Activated CD8-positive, alpha-beta T cell treated with anti-CD3 and anti-CD28 coated beads for 36 hours (primary cell): ENCODE measurements at places on chromosomes 16 and 17.

GRCh38 chr16:48846277-48846676, 236.3 kb upstream of the N4BP1 start:
- no peak for DNase-seq

DNA sequence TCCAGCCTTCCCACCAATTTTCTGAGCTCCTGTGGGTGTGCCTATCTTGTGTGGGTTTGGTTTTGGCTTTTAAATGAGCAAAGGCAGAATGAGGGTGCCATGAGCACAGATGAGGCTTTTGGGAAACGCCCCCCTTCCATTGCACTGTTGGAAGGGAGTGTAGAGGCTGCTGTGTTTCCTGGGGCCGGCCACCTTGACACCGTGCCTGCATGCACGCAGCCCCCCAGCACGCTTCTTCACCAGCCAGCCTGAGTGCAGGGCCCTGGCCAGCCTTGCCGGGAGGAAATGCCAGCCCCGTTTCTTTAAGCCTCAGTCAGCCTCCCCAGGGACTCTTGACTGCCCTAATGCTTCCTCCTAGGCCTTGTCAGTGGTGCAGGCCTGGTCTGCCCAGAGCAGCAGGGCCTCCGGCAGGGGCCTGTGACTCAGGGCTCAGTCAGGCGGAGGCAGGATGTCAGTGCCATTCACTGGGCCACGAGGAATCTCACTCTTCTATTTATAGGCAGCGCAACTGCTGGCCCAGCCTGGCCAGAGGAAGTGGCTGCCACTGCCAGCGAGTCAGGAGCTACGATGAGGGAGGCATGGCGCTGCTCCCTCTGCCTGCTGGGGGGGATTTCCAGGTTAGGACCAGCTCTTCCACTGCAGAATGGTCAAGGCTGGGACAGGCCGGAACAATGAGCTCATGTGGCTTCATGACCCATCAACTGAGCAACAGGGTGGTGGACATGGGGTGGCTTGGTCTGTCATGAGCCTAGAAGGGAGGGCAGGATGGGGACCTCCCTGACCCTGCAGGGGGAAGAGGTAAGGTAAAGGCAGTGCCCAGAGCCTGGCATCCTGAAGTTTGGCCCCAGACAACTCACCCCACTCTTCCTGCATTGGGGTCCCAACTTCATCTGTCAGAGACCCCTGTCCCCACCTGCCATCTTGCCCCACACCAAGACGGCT, 205.2 kb downstream of the RAB11FIP4 start:
- DNase-seq: peak; percentile 42

DNA sequence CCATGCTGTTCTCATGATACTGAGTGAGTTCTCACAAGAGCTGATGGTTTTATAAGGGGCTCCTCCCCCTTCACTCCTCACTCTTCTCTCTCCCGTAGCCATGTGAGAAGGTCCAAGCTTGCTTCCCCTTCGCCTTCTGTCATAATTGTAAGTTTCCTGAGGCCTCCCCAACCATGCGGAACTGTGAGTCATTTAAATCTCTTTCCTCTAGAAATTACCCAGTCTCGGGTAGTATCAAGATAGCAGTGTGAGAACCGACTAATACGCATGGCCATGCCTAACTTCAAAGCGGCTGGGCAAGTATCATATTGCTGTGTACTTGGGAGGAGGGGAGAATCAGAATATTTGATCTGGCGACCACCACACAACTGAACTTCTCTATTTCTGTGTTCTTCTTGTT, 88.3 kb downstream of the PRKCB start:
- peak; percentile 26 for DNase-seq

DNA sequence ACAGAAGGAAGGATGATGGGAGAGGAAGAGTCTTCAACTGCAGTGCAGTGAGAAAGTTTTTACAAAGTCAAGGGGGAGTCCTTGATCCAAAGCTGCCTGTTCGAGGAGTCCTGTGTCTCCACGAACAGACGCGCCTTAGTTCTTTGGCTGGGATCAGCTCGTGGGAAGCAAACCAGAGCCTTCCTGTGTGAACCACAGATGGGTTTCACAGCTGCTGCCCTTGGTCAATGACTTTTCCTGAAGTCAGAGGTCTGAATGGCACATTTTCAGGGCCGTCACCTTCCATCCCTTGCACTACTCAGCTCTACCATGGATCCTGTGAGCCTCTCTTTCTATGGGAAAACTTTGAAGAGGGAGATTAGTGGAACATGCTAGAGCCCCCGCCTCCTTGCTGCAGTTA, 4.2 kb upstream of the SBK1 start:
- DNase-seq: no peak

DNA sequence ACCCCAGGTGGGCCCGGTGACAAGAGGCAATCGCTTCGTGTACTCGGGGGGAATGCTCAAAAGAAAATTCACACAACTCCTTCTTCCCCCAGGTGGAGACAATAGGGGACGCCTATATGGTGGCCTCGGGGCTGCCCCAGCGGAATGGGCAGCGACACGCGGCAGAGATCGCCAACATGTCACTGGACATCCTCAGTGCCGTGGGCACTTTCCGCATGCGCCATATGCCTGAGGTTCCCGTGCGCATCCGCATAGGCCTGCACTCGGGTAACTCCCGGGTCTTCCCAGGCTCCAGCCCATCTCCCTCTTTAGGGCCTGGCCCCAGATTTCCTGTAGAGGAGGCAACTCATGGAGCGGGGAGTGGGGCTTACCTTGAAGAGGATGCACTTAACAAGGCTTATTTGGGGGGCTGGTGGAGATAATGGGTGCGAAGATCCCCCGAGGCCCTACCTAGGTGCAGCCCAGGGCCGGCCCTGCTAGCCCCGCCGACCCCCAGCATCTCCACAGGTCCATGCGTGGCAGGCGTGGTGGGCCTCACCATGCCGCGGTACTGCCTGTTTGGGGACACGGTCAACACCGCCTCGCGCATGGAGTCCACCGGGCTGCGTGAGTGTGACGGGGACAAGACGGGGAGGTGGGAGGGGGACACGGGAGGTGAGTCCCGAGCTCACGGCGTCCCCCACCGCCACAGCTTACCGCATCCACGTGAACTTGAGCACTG, 13.0 kb downstream of the GUCY2D start:
- DNase-seq: no peak

DNA sequence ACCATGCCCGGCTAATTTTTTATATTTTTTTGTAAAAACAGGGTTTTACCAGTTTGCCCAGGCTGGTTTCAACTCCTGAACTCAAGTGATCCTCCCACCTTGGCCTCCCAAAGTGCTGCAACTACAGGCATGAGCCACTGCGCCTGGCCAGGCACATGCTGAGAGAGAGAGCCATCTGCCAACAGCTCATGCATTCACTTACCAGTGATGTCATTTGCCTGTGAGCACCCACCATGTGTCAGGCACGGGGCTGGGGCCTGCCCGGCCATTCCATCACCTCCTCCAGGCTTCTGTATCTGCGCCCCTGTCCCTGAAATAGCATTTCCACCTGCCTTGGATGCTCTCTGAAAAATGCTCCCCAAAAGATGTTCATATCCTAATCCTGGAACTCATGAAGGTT, 43.6 kb upstream of the PEMT start:
- DNase-seq: no peak

GRCh38 chr16:66928702-66929388, 3.5 kb upstream of the RRAD start:
- DNase-seq: peak; percentile 71

GRCh38 chr16:12095275-12096156, 119.0 kb downstream of the SNX29 start:
- DNase-seq: peak; percentile 80

DNA sequence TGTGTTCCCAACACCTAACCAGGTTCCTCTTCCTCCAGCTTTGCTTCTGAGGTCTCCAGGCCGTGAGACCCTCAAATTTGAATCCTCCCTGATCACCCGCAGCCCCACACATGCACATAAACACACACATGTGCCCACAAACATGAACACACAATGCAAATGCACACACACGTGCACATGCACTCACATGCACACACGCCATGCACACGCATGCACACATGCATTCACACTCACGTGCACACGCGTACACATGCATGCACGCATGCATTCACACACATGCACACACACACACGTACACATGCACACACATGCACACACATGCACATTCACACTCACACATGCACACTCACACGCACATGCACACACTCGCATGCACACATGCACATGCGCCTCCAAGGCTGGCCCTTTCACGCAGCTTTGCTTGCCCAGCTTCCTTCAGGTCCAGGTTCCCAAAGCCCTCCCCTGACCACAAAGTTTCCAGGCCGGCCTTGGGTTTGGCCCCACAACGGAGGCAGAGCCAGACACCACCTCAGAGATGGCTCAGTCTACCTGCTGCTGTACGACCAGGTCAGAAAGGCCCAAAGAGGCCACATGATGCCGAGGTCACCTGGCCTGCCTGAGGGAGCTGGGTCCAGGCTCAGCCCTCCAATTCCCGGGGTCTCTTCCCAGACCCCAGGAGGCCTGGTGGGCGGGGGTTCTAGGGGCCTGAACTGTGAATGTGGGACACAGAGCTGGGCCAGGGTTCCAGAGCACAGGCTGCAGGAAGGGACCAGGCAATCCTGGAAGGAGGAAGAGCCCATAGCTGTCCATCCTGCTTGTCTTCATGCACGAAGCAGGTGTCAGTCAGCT, 39.5 kb upstream of the ENPP7 start:
- no peak for DNase-seq

DNA sequence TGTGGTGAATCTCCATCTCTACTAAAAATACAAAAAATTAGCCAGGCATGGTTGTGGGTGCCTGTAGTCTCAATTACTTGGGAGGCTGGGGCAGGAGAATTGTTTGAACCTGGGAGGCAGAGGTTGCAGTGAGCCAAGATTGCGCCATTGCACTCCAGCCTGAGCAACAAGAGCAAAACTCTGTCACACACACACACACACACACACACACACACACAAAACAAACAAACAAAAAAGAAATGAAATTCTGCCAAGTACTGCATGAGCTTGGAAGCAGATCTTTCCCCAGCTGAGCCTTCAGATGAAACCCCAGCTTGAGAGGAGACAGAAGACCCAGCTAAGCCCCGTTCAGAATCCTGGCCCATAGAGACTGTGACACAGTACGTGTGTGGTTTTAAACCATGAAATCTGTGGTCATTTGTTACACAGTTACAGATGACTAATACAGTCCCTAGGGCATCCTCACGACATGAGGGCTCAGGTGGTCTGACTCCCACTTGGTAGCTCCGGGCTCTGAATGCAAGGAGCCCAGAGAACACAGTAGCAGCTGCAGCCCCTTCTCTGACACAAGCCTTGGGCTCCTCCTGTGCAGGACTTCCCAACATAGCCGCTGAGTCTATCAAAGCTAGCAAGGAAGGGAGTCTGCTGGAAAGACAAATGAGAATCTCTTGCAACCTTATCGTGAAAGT, 132.8 kb downstream of the SEC14L1 start:
- DNase-seq: no peak

- no peak for DNase-seq
Measured at GRCh38 chr17:67836205-67836987, 11.1 kb downstream of the BPTF start.

DNA sequence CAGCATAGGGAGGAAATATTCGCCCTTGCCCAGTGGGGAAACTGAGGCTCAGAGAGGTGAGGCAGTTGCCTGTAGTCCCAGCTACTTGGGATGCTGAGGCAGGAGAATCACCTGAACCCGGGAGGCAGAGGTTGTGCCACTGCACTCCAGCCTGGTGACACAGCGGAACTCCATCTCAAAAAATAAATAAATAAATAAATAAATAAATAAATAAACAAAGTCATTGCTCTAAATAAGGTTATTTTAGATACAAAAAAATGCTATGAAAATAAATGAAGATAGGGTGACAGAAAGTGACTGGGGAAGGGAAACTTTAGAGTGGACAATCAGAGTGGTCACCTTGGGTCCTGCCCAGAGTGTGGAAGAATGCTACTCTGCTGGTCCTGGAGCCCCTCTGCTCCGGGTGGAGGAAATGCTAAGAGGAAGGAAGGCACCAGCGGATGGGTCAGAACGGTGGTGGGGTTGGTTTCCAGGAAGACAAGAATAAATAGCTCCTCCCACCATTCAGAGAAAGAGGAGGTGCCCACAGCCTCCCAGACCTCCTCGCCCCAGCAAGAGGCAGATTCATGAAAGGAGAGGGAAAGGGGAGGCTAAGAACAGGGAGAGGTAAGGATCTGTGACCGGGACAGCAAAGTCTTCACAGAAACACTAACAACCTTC, 17.6 kb downstream of the TRPV3 start:
- no peak for DNase-seq

DNA sequence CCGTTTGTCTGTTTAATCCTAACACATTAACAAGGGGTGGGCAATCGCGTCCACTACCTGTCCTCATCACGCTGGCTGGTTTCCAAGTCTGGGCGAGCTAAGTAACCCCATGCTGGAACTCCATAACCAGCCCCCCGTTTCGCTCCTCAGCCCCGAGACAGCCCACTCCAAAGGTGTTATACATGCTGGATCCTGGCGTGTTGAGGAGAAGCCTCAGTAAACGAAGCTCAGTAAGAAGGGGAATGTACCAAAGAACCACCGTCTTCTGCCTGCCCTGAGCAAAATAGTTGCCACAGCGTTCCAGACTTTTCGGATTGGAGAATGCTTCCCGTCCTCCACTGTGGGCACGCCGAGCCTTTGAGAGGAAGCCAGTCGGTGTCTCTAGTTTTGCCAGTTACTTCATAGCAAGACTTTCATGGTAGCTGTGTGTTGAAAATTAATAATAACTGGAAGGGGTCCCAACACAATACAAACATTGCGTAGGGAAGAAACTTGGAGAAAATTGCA, 16.1 kb upstream of the C17orf78 start:
- DNase-seq: no peak

- no peak for DNase-seq
Measured at GRCh38 chr16:83623892-83624291, 183.9 kb upstream of the HSBP1 start.

DNA sequence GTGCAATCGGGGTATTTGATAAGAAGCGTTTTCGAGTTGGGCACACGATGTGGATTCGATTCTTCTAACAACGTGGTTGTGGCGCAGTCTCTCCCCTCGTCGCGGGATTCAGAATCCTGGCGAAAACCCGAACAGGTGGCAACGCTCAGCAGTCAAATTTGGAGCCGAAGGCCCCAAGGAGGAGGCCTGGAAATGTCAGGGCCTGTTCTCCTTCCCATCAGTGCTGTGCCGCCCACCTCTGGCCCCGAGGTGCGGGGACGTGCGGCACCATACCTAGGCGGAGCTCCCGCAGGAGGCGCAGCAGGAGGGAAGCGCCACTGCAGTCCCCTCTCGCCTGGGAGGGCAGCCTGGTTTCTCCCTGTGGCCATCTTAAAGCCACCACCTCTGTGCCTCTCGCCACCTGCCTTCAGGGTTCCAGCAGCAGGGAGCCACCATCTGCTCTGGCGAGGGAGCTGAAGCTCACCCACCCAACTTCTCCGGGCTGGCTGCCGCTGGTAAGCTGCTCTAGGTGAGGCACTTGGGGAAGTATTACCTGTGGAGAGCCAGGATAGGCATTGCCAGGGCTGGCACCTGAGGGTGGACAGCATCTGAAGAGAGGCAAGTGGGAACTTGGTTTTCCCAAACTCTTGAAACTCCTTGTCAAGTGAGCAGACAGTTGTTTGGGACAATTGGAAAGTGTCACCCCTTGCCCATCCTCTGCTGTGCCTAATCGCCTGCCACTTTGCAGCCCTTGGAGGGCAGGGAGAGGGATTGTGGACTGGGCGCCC, 2.6 kb upstream of the AATF start:
- peak; percentile 6 for DNase-seq
